Daoy (cell line): ENCODE measurements at places on chromosomes 13 and 19. TPM values are rescaled to one million over a fixed set of nuclear protein-coding genes. Genes with fewer than 3 reads are reported as not detected.
A peak's percentile ranks its signal among the peaks of the same experiment; 100 is the strongest.

DNA sequence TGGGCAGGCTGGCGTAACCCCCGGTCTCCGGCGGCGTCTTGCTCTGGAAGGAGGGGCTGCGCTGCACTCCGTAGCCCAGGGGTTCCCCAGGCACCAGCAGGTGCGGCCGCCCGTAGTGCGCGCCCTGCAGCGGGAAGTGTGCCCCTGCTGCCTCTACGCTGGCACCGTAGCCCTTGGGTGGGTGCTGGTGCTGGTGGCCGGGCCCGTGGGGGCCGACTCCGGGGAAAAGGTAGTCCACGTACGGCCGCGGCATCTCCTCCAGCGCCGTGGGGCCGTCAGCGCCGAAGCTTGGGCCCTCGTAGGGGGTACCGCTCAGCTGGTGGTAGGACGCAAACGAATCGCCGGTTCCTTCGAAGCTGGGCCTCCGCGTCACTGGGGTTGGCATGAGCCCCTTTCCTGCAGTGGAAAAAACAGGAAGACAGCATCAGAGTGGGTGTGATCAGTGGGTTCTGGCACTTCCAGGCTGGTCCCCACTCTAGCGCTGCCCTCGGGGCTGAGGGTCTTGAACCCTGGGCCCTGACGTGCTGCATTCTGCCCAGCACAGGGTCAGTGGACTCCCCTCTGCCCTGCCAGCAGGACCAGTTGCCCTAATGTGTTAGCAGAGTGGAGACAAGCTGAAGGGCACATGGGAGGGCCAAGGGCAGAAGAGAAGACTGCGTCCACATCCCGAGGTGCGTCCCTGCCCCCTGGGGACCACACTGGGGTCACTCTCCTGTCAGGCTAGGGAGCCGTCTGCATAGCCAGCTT lies 72.3 kb downstream of the LATS2 start:
- DNase-seq = no peak

DNA sequence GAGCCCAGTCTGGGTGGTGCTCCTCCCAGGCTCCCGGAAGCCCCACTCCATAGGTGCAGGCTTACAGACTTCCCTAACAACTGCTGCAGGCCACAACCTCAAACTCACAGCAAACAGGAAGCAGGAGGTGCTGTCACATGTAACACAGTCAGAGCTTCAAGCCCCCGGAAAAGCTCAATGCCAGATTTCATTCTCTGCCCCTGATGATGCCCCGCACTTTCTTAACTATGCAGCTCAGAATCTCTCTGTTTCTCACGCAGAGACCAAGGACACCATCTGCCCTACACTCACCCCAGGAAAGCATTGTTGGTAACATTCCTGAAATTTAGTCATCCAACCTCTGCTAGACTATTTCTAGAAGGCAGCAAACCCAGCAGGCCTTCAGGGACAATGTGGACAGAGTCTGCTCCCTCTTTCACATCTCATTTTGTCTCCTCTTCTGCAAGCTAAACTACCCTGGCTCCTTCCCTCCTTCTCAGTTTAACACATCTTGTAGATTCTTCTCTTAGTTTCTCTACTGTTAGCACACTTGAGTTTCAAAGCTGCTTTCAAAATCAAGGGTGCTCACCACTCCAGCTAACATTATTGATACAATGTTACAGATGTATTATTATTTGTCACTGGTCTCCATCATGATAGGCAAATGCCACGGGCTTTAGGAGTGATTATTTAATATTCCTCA lies 162.5 kb downstream of the KCTD12 start:
- peak; percentile 55 for DNase-seq

IGLON5 gene
- 0.24 TPM in 1 of 2 replicates, not detected in the other for total RNA-seq

DNA sequence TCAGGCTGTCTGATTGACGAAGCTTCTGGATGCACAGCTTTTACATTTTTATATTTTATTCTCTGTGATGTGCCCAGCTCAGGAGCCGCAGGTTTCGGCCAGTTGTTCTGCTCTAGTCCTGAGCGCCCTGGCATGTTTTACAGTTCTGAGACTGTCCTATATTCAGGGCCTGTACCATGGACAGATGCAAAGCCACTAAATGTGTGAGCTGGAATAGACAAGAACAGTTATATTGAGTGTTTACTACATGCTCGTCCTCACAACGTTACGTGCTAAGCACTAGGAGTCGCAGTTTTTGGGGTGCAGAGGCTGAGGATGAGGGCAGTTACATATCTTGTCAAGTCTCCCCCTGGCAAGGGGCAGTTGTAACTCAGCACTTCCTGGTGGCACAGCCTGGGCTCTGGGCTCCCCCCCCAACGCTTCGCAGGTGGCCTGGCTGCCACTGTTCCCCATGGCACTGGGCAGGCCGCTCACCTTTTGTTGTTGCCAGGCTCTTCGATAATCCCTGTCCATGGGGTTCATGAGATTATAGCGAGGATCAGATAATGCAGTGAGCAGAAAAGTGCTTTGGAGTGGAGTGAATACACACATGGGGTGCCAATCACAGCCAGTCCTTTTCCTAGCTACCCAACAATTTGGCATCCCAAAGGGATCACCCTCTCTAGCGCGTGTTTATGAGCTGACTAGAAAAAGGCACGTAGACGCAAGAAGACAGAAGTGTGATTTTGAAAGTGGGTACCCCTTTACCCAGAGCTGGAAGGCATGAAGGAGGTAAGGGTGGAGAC lies 23.5 kb downstream of the ARL11 start:
- DNase-seq = no peak

CFD gene
- total RNA-seq = 5.7 and 18.2 TPM in 2 replicates

S1PR2 gene
- total RNA-seq = 3.5 and 3.7 TPM in 2 replicates

- no peak for DNase-seq
Measured at GRCh38 chr13:29323954-29324353, 271.5 kb downstream of the SLC7A1 start.

GRCh38 chr13:27135023-27135422 lies 36.6 kb downstream of the USP12 start:
- DNase-seq = no peak

CILP2 gene
- total RNA-seq = 0.40 and 1.0 TPM in 2 replicates

GRCh38 chr13:99380921-99381645 lies 73.9 kb upstream of the GPR183 start:
- DNase-seq = no peak

VSTM1 gene
- total RNA-seq = not detected in 2 replicates

DNA sequence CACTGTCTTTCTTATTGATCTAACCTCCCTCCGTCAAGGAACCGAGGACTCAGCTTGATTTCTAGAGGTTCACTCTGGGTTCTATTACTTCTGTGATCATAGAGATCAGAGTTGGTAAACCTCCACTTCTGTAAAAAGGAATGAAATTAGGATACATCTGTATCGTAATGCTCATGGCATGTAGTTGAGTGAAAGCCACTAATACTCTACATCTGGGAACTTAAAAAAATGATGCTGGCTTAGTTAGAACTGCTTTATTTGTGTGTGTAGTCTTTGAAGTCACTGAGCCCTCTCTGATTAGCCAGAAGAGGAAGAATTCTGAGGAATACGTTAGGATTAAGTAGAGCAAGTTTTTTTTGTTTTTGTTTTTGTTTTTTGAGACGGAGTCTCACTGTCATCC lies 140.8 kb downstream of the GGACT start:
- DNase-seq = no peak

DNA sequence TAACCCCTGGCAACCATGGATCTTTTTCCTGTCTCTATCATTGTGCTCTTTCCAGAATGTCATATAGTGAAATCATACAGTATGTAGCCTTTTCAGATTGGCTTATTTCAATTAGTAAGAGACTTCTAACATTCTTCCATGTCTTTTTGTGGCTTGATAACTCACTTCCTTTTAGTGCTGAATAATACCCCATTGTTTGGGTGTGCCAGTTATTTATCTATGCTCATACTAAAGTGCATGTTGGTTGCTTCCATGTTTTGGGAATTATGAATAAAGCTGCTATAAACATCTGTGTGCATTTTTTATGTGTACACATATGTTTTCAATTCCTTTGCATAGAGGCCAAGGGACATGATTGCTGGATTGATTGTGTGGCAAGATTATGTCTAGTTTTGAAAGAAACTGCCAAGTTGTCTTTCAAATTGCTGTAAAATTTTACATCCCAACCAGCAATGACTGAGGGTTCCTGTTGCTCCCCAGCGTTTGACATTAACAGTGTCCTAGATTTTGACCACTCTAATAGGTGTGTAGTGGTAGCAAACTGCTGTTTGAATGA lies 358.9 kb downstream of the ITGBL1 start:
- peak; percentile 1 for DNase-seq
